Activated CD4-positive, alpha-beta memory T cell treated with anti-CD3 and anti-CD28 coated beads, Interleukin-2, amount 10 ng/mL, durations not matched to agents 7 days and 5 days (primary cell): ENCODE measurements at places on chromosomes 11 and 22. TPM values are rescaled to one million over a fixed set of nuclear protein-coding genes. Genes with fewer than 3 reads are reported as not detected.

GRCh38 chr22:47063071-47063509 is 300.6 kb downstream of the TBC1D22A start:
- no peaks in the 10 kb centered on the region for H3K27me3 ChIP-seq
- no peak overlapping the region for H3K27ac ChIP-seq
- peaks cover under 1% of the 10 kb centered on the region for H3K4me1 ChIP-seq

DNA sequence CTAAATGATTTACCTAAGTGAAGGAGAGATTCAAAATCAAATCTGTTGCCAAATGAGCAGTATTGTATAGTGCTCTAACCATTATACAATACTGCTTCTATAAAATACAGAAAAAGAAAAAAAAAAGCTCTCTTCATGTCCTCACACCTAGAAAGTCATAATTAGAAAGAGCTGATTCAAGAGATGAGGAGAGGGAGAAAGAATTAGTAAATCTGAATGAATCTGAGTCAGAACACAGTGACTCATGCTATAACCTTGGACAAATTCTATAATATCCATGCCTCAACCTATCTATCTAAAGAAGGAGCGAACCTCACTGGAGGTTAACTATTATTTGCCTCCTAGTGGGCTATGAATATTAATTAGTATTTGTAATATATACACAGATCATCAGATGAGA is 29.4 kb downstream of the AMBRA1 start:
- no peaks in the 10 kb centered on the region for H3K27me3 ChIP-seq
- no peak for DNase-seq
- H3K27ac ChIP-seq, result no peak overlapping the region
- H3K4me3 ChIP-seq, result no peak overlapping the region

GRCh38 chr22:20236052-20236717 is 31.9 kb downstream of the RTN4R start:
- H3K36me3 ChIP-seq, result no peaks in the 10 kb centered on the region
- H3K4me3 ChIP-seq, result no peak overlapping the region
- peaks cover 13% of the 10 kb centered on the region for H3K4me1 ChIP-seq

GRCh38 chr22:49473286-49473685 is 354.4 kb downstream of the BRD1 start:
- DNase-seq, result no peak
- H3K4me3 ChIP-seq, result no peak overlapping the region
- no peaks in the 10 kb centered on the region for H3K4me1 ChIP-seq
- no peaks in the 10 kb centered on the region for H3K27me3 ChIP-seq
- H3K27ac ChIP-seq, result no peak overlapping the region

GRCh38 chr11:62933285-62933684 is 12.1 kb upstream of the CHRM1 start:
- no peaks in the 10 kb centered on the region for H3K4me1 ChIP-seq
- H3K36me3 ChIP-seq, result no peaks in the 10 kb centered on the region
- H3K27me3 ChIP-seq, result peaks cover 31% of the 10 kb centered on the region

DNA sequence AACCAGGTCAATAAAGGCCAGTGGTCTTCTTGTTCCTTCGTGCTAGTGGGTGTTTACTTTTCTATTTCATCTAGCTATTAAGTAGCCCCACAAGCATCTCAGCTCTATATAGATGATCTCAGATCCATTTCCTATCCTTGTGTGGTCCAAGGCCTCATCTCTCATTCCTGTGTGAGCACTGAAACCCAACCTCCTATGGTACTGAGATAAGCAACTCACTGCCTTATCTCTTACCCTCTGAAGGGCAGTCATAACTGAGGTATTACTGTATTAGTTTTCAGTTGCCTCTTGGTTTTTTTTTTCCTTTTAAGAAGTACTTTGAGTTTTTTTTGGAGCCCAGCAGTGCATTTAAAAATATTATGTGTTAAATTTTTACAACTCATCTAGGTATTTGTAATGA is 28.3 kb downstream of the ACER3 start:
- DNase-seq, result no peak
- no peak overlapping the region for H3K27ac ChIP-seq
- H3K4me3 ChIP-seq, result no peak overlapping the region

DNA sequence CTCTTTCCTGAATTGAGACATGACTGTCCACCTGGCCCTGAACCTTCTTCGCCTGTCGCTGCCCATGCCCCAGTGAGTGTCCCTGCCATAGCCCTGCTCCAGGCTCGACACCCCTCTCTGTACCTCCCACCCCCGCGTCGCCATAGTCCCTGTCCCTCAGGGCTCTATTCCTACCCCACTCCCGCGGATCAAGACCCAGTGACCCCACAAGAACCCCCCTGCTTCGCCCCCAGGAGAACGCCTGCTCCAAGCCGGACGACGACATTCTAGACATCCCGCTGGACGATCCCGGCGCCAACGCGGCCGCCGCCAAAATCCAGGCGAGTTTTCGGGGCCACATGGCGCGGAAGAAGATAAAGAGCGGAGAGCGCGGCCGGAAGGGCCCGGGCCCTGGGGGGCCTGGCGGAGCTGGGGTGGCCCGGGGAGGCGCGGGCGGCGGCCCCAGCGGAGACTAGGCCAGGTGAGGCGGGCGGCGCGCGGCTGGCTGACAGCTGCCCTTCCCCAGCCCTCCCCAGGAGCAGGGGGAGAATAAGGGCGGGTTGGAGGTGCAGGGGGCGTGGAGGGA is 5.6 kb downstream of the NRGN start:
- DNase-seq, result no peak
- no peaks in the 10 kb centered on the region for H3K36me3 ChIP-seq
- H3K27me3 ChIP-seq, result peaks cover 14% of the 10 kb centered on the region
- peaks cover 36% of the 10 kb centered on the region for H3K4me1 ChIP-seq
- no peak overlapping the region for H3K27ac ChIP-seq

- no peak overlapping the region for H3K27ac ChIP-seq
- H3K4me1 ChIP-seq, result no peaks in the 10 kb centered on the region
- H3K36me3 ChIP-seq, result no peaks in the 10 kb centered on the region
- no peak for DNase-seq
These were observed 3.2 kb downstream of the HBB start for GRCh38 chr11:5223686-5224085.

- no peak overlapping the region for H3K27ac ChIP-seq
- H3K4me1 ChIP-seq, result peaks cover 6% of the 10 kb centered on the region
- no peaks in the 10 kb centered on the region for H3K36me3 ChIP-seq
- H3K27me3 ChIP-seq, result peaks cover 6% of the 10 kb centered on the region
These were observed 492.6 kb downstream of the MIAT start for GRCh38 chr22:27149921-27150543.

- H3K27ac ChIP-seq, result no peak overlapping the region
- peaks cover 2% of the 10 kb centered on the region for H3K36me3 ChIP-seq
- peaks cover 13% of the 10 kb centered on the region for H3K4me1 ChIP-seq
- peaks cover 37% of the 10 kb centered on the region for H3K27me3 ChIP-seq
- H3K4me3 ChIP-seq, result peak overlapping the region; percentile 50
These were observed 2.8 kb upstream of the LARGE1 start for GRCh38 chr22:33923033-33923432.

Gene RNF26
- total RNA-seq, result 33.5 TPM

Gene OR4P4
- not detected for total RNA-seq

Gene XKR3
- total RNA-seq, result not detected

Gene MS4A12
- total RNA-seq, result not detected

Gene GSTT2
- not detected for total RNA-seq
